Hematopoietic multipotent progenitor cell (in vitro differentiated cells): ENCODE measurements at places on chromosomes 5 and 9.

DNA sequence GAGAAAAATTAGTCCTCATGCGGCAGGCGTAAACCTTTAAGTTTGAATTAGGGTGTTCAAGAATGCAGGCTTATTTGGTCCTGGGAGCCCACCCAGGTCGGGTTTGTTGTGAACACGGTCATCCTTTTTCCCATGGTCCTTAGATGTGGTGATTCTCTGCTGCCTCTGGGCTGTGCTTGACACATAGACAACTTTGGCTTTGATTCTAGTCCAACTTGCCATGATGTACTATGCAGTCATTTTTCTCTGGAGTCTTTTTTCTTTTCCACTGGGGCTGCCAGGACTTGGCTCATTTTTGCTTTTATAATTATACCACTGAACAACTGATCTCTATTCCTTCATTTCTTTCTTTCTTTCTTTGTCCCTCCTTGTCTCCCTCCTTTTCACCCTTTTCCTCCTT lies 218.6 kb downstream of the SREK1 start:
- DNase-seq: no peak

GRCh38 chr5:91142386-91142785 lies 240.7 kb downstream of the ARRDC3 start:
- no peak for DNase-seq

- no peak for DNase-seq
Measured at GRCh38 chr9:6440405-6440804, 27.4 kb downstream of the UHRF2 start.

DNA sequence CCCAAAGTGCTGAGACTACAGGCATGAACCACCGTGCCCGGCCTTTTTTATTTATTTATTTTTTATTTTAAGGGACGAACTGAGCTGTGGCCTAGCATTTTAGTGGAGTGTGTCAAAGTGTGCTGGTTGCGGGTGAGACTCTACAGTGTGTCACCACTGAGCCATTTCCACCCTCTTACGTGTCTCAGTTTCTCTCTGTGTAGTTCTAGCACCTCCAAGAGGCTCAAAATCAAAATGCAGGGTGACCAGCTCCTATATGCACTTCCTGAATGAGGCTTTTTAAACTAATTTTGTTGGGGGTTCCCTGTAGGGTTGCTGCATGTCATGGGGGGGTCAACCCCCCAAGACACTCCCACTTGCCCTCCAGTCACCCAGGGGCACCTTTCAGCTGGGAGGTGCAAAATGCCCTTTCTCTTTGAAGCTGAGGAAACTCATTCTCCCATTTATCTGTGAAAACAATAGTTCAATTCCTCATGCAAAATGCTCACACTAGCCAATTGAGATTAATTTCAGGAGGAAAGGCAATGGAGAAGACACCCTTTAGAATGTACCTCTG lies 69.3 kb downstream of the COL15A1 start:
- DNase-seq: no peak

GRCh38 chr5:178123966-178124925 lies 6.6 kb upstream of the RMND5B start:
- no peak for DNase-seq

DNA sequence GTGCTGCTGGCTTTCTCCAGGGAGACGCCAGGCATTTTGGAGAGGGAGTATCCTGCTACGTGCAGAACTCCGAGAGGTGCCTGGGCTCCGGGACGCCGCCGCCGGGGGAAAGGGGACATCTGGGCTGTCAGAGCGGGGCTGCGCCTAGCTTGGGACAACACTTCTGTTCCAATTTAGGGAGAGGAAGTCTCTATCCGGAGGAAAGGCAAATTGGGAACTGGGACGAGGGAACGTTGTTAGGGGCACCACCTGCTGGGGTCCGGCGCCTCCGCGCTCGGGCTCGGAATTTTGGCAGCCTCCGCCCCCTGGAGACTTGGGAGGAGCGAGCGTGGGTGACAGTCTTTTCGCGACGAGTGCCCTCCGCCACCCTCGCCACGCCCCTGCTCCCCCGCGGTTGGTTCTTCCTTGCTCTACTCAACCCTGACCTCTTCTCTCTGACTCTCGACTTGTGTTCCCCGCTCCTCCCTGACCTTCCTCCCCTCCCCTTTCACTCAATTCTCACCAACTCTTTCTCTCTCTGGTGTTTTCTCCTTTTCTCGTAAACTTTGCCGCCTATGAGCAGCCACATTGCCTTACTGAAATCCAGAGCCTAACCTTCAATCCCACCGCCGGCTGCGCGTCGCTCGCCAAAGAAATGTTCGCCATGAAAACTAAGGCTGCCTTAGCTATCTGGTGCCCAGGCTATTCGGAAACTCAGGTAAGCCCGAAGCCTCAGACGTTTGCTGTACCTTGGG lies 1.6 kb downstream of the TSLP start:
- no peak for DNase-seq

DNA sequence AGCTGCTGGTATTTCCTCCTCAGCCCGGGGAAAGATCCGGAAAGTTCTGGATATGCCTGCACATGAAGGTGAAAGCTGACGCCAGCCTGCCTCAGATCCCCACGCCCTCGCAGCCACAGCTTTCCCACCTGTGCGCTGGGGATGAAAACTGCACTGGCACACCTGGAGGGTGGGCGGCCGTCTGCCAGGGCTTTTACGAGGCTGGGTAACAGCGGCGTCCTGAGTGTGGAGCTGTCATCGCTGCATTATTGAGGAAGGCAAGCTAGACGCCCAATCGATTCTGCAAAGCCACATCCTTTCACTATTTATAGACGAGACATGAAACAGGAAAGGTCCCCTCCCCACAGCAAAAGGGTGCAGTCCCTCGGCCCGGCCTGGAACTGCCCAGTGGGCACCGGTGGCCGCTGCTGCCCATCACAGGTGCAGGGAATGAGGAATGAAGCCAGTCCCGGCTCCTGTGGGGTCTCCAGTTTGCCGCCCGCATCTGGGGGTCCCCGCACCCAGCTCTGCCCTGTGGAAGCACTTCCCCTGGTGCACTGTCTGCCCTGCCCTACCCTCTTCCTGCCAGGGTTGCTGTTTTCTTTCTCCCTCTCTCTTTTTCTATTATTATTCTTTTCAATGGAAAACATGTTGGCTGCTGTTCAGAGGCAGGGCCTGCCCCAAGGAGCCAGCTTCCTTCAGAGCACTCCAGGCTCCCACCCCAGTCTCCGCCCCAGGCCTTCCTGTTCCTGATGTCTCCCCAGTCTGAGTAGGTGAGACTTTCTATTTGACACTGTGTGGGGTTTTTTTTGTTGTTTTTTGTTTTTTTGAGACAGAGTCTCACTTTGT lies 7.0 kb downstream of the NOTCH1 start:
- no peak for DNase-seq
